Cardiac septum (tissue), 1 donor: ENCODE measurements at places on chromosomes 3 and 15. TPM values are rescaled to one million over a fixed set of nuclear protein-coding genes. Genes with fewer than 3 reads are reported as not detected.

Gene MUC13
- total RNA-seq: 0.13 TPM

Gene SLC9C1
- 3.9 TPM for total RNA-seq

Gene FGF12
- 45.1 TPM for total RNA-seq

Gene GOLGA6A
- not detected for total RNA-seq

Gene HYAL1
- 51.6 TPM for total RNA-seq

Gene INKA1
- 1.9 TPM for total RNA-seq

Gene PBRM1
- total RNA-seq: 50.2 TPM

Gene CKMT1A
- total RNA-seq: 0.32 TPM

Gene MESP1
- total RNA-seq: 0.86 TPM

Gene CDC25A
- 0.32 TPM for total RNA-seq

Gene TUSC2
- total RNA-seq: 24.5 TPM

Gene WNT5A
- 0.92 TPM for total RNA-seq

Gene MUC4
- 0.03 TPM for total RNA-seq

Gene UBE2Q2
- 38.3 TPM for total RNA-seq

Gene IQCH
- 0.94 TPM for total RNA-seq
